NCI-H1092 (cell line): ENCODE measurements at places on chromosomes 12 and 14.
A peak's percentile ranks its signal among the peaks of the same experiment; 100 is the strongest.

DNA sequence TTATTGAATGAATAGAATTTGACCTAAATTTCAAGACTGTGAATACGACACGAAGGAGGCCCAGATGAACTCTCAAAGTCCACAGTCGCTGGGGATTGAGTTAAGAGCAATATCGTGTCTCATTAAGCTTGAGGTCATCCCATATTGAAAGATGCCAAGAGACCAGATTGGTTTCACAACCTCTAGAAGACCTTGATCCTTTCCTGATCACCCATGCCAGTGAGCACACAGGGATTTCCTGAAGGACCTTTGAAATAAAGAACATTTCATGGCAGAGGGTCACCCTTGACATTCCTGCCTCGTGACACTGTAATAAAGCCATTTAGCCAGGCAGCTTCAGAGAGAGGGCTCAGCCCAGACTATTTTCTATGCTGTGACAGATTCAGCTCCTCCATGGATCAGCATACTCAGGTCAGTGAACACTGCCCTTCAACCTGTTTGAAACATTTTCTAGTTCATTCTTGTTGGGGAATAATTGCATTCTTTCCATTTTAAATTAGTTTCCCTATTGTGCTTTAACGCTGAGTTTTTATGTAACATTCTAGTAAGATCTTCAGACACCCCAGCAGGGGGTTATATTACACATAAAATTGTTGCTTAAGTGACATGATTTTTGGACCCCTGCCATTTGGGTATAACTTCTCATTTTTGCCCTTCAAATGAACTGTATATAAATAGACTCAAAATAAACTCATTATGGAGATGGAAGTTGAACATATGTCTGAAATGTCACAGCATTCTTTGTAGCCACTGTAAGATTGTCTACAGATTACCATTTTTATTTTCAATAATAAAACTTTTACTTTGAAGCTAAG lies 213.2 kb downstream of the C12orf50 start:
- no peak for DNase-seq

- no peak for DNase-seq
Measured at GRCh38 chr12:91507754-91508153, 325.1 kb upstream of the DCN start.

DNA sequence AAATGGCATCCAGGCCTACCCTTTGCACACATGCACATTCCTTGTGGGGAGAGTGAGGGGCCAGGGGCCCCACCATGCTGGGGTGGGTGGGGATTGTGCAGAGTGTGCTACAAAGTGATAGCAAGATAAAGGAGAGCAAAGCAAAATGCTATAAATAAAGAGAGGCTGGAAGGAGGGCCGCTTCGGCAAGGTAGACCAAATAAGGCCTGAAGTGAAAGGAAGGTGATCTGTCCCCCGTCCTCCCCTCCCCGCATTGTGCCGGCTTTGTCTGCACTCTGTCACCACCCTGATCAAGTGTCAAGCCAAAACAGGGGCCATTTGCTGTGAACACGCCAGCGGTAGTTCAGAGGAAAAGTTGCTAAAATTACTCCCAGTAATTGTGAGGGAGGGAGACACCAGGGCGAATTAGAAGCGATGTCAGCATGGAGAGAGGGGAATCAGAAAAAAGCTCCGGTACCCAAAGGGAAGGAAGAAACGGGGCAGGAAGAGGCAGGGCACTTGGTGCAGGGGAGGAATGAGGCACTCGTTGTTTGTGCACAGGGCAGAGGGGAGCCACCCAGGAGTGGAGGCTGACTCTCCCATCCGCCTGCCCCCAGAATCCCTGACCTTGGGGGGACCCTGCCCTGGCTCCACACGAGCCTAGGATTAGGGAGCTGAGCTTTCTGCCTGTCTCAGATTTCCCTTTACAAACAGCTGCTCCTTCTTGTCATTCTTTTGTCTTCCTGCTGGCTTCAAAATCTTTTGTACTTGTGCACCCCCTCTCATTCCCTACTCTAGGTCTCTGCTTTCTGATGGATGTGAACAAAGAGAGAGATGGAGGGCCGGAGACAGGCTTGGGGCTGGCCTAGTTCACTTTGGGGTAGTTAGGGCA lies 2.9 kb upstream of the MYH7 start:
- DNase-seq: no peak

DNA sequence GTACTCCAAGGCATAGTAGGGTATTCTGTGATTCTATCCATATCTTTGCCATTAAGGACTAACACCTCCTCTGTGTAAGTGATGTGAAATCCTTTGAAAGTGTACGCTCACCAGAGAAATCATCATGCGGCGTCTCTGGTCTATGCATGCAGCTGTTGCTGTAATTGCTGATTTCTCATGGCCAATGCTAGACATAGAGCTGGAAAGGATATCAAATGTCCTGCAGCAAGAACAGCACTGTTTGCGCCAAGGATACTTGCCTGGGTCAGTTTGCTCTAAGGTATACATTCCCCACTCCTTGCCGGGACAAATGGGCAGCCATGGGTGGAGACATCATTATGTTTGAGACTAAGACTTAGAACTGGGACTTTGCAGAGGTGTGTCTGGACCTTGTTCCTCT lies 896.4 kb downstream of the BCL11B start:
- DNase-seq: no peak

- DNase-seq: no peak
Measured at GRCh38 chr12:96054244-96054610, 18.8 kb upstream of the LTA4H start.

DNA sequence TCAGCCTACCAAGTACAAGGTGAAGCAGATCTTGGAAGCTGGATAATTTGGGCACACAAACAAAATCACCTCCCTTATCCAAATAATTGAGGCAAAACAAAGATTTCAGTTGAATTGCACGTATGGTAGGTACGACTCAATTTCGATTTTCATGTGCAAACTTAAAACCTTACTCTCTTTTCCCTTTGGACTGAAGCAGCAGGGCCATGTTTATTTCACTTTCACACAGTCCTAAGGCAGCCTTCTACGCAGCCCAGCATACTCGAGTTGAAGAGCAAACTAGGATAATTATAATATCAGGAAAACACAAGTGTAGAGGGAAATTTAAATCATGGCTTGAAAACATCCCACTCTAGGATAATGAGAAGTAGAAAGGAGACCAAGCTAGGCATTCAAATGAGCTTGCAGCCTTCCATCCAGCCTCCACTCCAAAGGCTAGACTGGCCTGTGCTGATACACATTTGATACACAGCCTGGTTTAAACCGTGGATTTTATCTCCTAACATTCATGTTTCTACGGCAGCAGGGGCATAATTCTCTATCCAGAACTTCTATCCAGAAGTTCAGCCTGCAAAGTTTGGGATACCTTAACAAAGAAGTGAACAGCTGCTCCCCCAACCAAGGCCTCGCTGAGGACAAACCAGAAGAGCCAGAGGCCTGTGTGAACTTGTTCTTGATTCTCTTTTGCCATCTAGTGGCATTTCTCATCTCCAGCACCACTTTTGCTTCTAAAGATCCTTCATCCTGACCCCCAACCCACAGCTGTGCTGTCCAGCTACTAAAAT lies 2.4 kb upstream of the RNASE7 start:
- DNase-seq: peak; percentile 28

GRCh38 chr14:72463291-72463866 lies 430.5 kb downstream of the DPF3 start:
- DNase-seq: no peak

- DNase-seq: no peak
Measured at GRCh38 chr14:22579236-22579635, 9.8 kb downstream of the DAD1 start.

- no peak for DNase-seq
Measured at GRCh38 chr12:31714406-31715271, 14.2 kb downstream of the AMN1 start.

- DNase-seq: no peak
Measured at GRCh38 chr12:121729021-121729420, 16.5 kb downstream of the TMEM120B start.

- DNase-seq: no peak
Measured at GRCh38 chr14:36162267-36162666, 14.3 kb downstream of the PTCSC3 start.

DNA sequence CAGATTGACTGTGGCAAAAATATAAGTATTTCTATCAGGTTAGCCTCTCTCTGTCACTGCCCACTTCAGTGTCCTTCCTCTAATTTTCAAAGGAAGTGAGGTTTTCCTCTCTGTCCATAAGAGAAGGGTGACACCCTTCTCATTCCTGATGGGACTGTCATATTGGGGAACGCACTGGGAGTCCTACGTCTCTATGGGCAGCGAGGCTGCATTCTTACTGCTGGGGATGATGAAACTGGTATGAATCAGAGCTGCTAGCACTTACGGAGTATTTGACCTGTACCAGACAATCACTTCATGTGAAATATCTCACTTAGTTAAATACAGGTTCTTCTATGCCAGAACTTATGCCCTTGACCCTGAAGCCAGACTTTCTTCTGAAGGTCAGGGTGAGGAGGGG lies 436.3 kb downstream of the DPF3 start:
- DNase-seq: no peak

DNA sequence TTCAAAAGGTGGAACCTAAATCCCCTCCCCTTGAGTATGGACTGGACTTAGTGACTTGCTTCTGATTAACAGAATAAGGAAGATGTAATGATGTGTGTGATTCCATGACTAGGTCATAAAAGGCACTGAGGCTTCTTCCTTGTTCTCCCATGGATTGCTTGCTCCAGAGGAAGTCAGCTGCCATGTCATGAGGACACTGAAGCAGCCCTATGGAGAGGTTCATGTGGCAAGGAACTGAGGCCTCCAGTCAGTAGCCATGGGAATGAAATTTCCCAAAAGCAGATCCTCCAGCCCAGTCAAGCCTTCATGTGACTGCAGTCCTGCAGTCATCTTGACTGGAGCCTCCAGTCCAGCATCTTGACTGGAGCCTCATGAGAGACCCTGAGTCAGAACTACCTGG lies 10.7 kb downstream of the TMBIM4 start:
- DNase-seq: no peak

- no peak for DNase-seq
Measured at GRCh38 chr12:57837864-57838562, 8.5 kb downstream of the CTDSP2 start.

GRCh38 chr12:10721651-10722501 lies 1.2 kb downstream of the YBX3 start:
- DNase-seq: no peak

- no peak for DNase-seq
Measured at GRCh38 chr14:78316786-78317185, 146.6 kb downstream of the NRXN3 start.

DNA sequence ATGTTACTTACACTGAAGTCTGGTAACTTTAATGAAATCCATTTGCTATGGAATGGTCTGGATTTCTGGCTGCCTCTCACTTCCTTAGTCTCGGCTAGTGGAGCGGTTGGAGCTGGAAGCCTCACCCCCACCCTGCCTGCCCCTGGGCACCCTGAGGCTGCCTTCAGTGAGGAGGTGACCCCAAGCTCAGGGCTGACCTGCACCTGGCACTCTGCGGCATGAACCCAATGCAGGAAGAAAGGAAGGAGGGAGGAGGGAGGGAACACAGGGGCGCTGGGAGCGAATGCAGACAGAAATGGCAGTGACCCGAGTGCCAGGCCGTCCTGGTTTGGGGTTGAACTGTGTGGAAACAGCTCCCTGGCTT lies 353.1 kb downstream of the TMEM121 start:
- no peak for DNase-seq

DNA sequence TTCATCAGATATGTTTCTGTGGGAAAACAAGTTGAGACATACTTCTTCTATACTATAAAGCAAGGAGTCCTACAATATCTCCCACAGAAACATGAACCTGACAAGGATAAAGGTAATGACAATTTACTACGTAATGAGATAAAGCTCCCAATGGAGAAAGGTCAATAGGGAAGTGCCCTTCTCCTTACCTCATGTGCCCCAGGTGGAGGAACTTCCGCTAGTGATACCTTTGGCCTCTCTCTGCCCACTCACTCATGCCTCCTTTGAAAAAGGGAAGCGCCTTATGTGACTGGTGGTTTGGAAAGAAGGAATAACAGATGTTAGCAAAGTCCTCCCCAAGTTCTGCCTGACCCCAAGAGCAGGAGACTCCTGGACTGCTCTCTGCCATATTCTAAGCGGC lies 305.3 kb downstream of the ITPR2 start:
- DNase-seq: no peak

GRCh38 chr12:22271023-22271422 lies 63.5 kb downstream of the ST8SIA1 start:
- DNase-seq: no peak

GRCh38 chr14:102777711-102778337 lies 575 bp downstream of the TRAF3 start:
- DNase-seq: no peak

DNA sequence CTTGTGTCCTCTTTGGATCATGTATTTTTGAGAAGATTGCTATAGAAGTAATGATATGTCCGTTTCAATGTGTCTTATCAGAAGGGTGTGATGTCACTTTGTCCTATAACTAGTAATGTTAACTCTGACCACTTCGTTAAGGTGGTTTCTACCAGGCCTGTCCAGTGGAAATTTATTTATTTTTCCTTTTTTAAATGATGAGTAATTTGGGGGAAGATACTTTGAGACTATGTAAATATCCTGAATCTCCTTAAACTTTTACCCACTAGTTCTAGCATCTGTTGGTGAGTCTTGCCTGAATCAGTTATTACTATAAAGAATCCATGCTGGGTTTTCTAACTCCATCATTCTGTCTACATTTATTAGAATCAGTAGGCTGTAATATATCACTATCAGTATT lies 15.3 kb downstream of the EP400 start:
- DNase-seq: no peak

- DNase-seq: no peak
Measured at GRCh38 chr12:104604070-104604994, 147.6 kb downstream of the CHST11 start.

- no peak for DNase-seq
Measured at GRCh38 chr12:51836827-51837173, 11.7 kb downstream of the FIGNL2 start.

- no peak for DNase-seq
Measured at GRCh38 chr12:80821513-80822000, 104.8 kb downstream of the MYF5 start.

- no peak for DNase-seq
Measured at GRCh38 chr14:103533137-103533998, 4.4 kb downstream of the TRMT61A start.

DNA sequence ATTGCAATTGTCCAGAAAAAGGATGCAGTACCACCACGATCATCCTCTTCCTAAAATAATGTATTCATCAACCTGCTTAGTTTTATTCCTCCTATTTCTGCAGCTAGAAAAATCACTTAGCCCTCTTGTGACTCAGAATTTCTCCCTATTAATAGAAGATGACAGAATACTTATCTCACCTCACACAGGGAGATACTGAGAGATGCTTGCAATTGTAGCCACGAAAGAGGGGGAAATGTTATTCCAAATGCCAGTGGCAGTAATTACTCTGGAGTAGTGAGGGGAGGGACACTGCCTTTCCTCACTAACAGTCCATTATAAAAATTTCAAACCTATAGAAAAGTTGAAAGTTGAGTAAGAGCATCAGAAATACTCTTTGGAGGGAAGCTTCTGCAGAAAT lies 11.8 kb upstream of the DUSP6 start:
- no peak for DNase-seq

DNA sequence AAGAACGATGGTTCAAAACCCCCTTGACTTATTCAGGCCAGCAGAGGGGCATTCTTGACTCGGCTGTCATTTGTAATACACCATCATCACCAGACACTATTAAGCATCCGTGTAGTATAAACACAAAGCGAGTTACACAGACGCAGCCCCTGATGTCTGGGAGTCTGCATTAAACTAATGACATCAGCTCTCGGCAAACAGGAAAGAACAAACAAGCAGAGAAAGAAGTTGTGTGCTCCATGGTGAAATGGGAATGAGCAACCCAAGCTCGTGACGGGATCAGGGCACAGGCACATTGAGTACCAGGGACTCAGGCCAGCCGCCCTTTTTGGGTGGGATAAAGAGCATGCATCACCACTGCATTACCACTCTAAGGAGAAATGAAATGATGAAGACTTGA lies 460.1 kb downstream of the MED13L start:
- DNase-seq: no peak
